ACHN (cell line): ENCODE measurements at places on chromosomes 12 and 14.

DNA sequence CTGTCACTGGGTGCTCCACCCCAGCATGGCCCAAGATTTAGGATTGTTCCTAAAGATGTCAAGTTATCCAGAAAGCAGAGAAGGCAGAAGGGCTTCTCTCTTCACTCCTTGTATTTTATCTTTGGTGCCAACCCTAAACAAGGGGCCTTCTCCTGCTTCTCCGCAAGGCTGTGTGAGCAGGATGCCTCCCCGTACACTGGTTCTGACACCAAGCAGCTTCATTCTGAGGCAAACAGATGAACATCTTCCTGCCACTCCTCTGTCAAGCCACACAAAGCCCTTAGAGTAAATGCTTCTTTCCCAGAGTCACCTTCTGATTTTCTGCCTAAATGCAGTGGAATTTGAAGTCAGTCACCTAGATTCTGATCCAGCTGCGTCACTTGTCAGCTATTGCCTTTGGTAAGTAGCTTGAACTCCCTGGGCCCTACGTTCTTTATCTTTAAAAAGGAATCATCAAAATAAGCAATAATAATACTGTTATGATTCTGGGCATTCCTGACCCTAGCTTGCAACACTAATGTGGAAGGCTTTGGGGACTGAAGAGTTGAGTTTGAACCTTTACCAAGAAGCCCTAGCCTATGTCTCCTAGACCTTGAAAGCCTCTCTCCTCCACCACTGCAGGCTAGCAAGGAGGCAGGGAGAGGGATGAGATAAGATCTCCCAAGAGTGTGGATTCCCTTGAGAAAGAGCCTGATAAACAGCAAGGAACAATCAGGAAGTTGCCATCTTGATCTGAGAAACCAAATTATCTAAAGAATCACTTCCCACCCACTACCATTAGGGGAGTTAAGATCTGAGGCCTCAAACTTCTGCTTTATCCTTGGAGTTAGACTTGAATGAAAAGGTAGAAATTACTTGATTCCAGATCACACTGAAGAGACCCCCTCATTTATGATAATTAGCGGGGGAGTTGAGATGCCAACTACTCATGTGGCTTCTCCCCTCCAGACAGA lies 5.7 kb downstream of the KRT73 start:
- DNase-seq = no peak

GRCh38 chr14:33932576-33933345 lies 18.1 kb downstream of the EGLN3 start:
- no peak for DNase-seq

- no peak for DNase-seq
Measured at GRCh38 chr12:61919686-61920085, 340.5 kb upstream of the USP15 start.

DNA sequence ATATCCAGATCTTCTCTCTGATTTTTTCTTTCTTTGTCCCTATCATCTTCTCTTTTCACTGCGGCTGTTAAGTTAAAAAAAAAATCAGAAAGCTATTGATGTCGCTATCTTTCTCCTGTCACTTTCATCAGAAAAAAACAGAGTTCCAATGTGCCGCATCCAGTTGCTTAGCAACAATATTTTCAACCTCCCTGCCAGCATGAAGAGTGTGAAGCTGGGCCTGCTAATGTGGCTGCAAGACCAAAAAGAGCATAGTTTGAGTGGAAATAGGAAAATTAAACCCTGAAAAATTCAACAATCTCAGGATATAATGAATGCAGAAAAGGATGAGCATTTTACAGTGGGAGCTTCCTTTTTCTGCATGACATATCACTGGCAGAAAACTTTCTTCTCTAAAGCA lies 1025.4 kb upstream of the LRFN5 start:
- DNase-seq = no peak

DNA sequence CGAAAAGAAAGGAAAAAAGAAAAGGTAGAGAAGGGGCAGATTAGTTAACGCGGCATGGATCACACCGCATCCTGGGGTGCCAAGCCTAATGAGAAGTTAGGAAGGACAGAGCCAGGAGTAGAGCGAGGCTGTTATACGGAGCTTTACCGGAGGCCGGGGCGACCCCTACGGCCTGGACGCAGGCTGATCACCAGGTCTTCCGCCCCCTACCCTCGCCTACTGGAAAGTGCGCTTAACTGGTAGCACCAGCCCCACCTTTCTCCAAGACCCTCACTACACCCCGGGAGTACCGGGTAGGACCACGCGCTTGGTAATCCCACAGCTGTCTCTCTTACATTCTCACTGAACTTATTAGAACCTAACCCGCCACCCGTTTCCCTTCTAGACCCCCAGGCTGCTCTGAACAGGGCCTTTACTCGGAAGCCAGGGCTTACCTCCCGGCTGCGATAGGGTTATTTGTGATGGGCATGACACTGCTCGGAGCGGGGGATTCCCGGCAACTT lies 33.8 kb downstream of the WBP11 start:
- DNase-seq = peak; percentile 70

DNA sequence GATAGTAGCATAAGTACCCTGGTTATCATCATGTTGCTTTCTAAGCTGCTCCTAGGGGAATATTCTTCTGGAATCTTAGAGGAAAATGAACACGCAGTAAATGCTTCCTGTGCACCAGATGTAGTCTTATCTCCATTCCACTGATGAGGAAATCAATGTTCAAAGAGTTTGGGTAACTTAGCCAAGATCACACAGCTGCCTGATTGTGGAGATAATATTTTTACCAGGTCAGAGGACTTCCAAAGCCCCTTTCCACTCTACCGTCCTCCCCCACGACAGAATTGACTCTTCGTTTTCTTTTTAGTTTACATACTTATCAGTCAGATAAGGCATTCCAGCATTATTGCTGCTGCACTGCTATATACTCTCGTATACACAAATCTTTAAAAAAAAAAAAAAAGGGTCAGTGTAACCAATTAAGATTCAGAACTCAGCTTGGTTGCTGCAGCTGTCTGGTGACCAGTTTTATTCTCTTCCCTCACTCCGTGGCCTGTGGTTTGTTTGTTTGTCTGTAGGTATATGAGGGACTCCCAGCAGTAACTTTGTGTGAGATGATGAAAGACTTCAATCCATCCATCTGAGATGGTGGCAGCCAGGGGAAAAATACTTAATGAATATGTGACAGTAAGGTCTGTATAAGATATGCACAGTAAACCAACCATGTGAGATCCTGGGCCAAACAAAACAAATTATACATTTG lies 110.5 kb downstream of the TGFB3 start:
- DNase-seq = no peak

GRCh38 chr14:103391048-103391447 lies 5.8 kb downstream of the MARK3 start:
- DNase-seq = peak; percentile 63

DNA sequence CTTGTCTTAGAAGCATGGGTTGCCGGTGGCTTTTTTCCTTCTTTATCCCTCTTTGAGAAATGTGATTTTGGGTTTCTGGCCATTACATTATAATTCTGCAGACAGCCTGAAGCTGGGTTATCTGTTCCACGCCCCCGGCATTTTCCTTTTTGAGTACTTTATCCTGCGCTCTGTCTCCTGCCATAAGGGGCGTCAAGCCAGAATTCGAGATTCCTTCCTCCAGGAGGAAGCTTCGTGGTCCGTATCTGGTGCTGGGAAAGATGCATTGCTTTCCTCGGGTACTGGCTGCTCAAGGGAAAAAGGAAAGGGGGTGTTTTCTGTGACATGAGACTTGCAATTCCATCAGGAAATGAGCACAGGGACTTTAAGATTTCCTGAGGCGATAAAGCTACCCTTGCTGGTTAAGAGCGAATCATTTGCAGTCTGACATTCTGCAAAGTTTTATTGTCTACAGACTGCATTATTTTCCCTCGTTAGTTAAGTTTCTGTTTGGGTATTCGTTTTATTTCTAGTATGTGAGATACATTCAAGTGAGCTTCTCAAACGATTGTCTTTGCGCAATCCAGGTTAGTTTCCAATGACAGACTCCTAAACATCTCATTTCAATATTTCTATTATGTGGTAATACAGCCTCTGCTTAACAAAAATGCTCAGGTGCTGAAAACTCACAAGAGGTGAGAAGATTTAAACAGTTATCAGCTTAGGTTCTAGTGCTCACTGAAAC lies 694 bp downstream of the AKAP5 start:
- peak; percentile 54 for DNase-seq
